ENCODE measurements at places on chromosomes 3 and 15. TPM values are rescaled to one million over a fixed set of nuclear protein-coding genes. Genes with fewer than 3 reads are reported as not detected.

The CCR3 gene
- not detected for total RNA-seq

The TMEM108 gene
- 0.72 TPM for total RNA-seq

The MAGI1 gene
- 47.8 TPM for total RNA-seq

The ADCY5 gene
- 5.3 TPM for total RNA-seq

The GOLGA8S gene
- 0.03 TPM for total RNA-seq

The ATP13A5 gene
- not detected for total RNA-seq

The KBTBD13 gene
- not detected for total RNA-seq

The TAGLN3 gene
- total RNA-seq, result 1.9 TPM

- no peaks in the 10 kb centered on the region for H3K27me3 ChIP-seq
- no peaks in the 10 kb centered on the region for H3K36me3 ChIP-seq
- peaks cover 9% of the 10 kb centered on the region for H3K4me1 ChIP-seq
- DNase-seq, result no peak
- no peak overlapping the region for H3K4me3 ChIP-seq
Measured at GRCh38 chr3:105755121-105755886, 113.5 kb downstream of the CBLB start.

DNA sequence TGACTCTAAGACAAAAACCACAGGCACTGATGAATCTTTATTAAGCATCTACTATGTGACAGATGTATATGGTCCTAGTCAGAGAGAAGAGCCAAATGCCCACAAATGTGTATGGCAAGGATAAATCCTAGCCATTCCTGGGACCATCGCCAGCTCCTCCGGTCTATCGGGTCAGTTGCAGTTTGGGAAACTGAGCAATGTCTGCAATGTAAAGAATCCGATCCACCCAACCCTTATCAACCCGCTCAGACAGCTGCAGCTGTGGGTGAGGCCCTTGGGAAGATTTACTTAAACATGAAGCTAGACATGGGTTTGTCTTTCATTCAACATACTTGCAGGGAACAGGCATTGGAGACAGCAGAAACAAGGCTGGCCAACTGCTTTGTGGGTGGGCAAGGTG, 40.5 kb upstream of the CDV3 start:
- DNase-seq, result no peak
- H3K36me3 ChIP-seq, result no peaks in the 10 kb centered on the region
- H3K4me3 ChIP-seq, result no peak overlapping the region
- peaks cover 18% of the 10 kb centered on the region for H3K4me1 ChIP-seq

- DNase-seq, result no peak
- H3K27ac ChIP-seq, result no peak overlapping the region
- no peak overlapping the region for H3K4me3 ChIP-seq
- H3K36me3 ChIP-seq, result no peaks in the 10 kb centered on the region
- no peaks in the 10 kb centered on the region for H3K27me3 ChIP-seq
Measured at GRCh38 chr3:172354931-172355499, 93.2 kb downstream of the GHSR start.

GRCh38 chr15:101246391-101246790, 5.5 kb downstream of the CHSY1 start:
- no peaks in the 10 kb centered on the region for H3K36me3 ChIP-seq
- no peaks in the 10 kb centered on the region for H3K27me3 ChIP-seq
- H3K4me1 ChIP-seq, result peaks cover 25% of the 10 kb centered on the region
- H3K27ac ChIP-seq, result no peak overlapping the region
- no peak for DNase-seq

GRCh38 chr3:31610700-31611275, 78.1 kb downstream of the STT3B start:
- peaks cover 17% of the 10 kb centered on the region for H3K4me1 ChIP-seq
- H3K4me3 ChIP-seq, result no peak overlapping the region
- no peak overlapping the region for H3K27ac ChIP-seq
- H3K36me3 ChIP-seq, result no peaks in the 10 kb centered on the region
- H3K27me3 ChIP-seq, result no peaks in the 10 kb centered on the region

DNA sequence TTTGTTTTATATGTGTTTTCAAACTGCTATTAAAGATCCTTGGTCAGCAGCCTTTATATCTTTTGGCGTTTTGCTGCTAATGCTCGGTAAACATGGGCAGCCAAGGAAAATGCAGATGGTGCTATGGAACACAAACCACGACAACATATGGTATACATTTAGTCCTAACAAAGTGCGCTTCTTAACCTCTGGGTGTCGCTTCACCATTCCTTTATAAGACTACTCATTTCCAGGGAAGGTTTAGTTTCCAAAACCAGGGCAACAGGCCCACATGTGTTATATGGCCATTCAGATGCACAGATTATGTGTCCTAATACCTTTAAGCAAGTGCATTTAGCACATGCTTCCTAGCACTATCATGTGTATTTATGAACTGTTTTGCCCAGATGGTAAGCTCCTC, 14.7 kb downstream of the SHOX2 start:
- no peak overlapping the region for H3K27ac ChIP-seq
- H3K27me3 ChIP-seq, result peaks cover 87% of the 10 kb centered on the region
- DNase-seq, result no peak

- DNase-seq, result no peak
- no peak overlapping the region for H3K4me3 ChIP-seq
- H3K36me3 ChIP-seq, result no peaks in the 10 kb centered on the region
- H3K27me3 ChIP-seq, result no peaks in the 10 kb centered on the region
- H3K27ac ChIP-seq, result no peak overlapping the region
Measured at GRCh38 chr15:29635513-29636098, 186.7 kb downstream of the TJP1 start.

- no peaks in the 10 kb centered on the region for H3K4me1 ChIP-seq
- DNase-seq, result no peak
- H3K4me3 ChIP-seq, result no peak overlapping the region
- H3K27me3 ChIP-seq, result no peaks in the 10 kb centered on the region
Measured at GRCh38 chr3:10376353-10376752, 55.4 kb upstream of the SEC13 start.

DNA sequence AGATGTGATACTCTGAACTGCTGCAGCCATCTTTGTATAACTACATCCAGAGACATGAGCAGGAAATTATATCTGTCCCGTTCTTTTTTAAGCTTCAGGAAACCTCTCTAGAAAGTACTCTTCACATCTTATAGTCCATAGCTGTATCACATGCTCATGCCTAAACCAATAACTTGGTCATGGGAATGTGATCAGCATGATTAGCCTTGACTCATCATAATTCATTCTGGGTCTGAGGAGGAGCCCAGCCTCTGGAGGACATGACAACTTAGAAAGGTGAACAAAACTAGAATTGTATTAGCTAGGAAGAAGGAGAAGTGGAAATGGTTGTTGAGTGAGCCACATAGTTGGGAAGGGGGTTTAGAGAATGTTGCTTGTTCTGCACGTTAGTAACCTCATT, 12.9 kb downstream of the PPM1L start:
- H3K27ac ChIP-seq, result no peak overlapping the region
- no peaks in the 10 kb centered on the region for H3K4me1 ChIP-seq
- H3K4me3 ChIP-seq, result no peak overlapping the region
- DNase-seq, result no peak
- H3K27me3 ChIP-seq, result no peaks in the 10 kb centered on the region

DNA sequence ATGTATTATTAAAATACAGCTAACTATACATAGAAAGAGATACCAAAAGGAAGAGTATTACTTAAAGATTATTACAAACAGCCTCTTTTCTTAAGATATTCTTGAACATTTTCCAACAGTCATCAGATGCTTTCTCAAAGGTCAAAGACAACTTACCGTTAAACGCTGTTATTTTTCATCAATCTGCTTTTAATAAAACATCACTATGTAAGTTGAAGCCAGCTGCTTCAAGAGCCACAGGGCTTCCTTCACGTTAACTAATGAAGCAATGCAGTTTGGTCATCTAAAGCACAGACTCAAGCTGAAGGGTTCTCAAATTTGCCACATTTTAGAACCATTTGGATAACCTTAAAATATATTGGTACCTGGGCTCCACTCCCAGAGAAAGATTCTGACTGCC, 578.8 kb downstream of the ROBO2 start:
- H3K27ac ChIP-seq, result no peak overlapping the region
- no peaks in the 10 kb centered on the region for H3K27me3 ChIP-seq
- H3K36me3 ChIP-seq, result no peaks in the 10 kb centered on the region

GRCh38 chr15:32977506-32977905, 217.0 kb downstream of the FMN1 start:
- H3K4me1 ChIP-seq, result no peaks in the 10 kb centered on the region
- no peak overlapping the region for H3K27ac ChIP-seq
- peaks cover 13% of the 10 kb centered on the region for H3K27me3 ChIP-seq
- H3K36me3 ChIP-seq, result no peaks in the 10 kb centered on the region
- no peak overlapping the region for H3K4me3 ChIP-seq
- no peak for DNase-seq

- H3K36me3 ChIP-seq, result no peaks in the 10 kb centered on the region
- H3K4me1 ChIP-seq, result peaks cover 27% of the 10 kb centered on the region
- no peaks in the 10 kb centered on the region for H3K27me3 ChIP-seq
- DNase-seq, result no peak
- no peak overlapping the region for H3K4me3 ChIP-seq
Measured at GRCh38 chr3:11558002-11558401, 85.7 kb downstream of the VGLL4 start.
